Myometrial cell (primary cell): ENCODE measurements at places on chromosomes 12 and 14. TPM values are rescaled to one million over a fixed set of nuclear protein-coding genes. Genes with fewer than 3 reads are reported as not detected.

Gene MGST1
- total RNA-seq, result 307 and 319 TPM in 2 replicates

Gene FCF1
- total RNA-seq, result 21.0 and 34.0 TPM in 2 replicates

Gene TM9SF1
- 85.9 and 92.5 TPM in 2 replicates for total RNA-seq

Gene NEDD8
- 229 and 231 TPM in 2 replicates for total RNA-seq

Gene TAS2R43
- 0.35 TPM in 1 of 2 replicates, not detected in the other for total RNA-seq

Gene ULK1
- 4.0 and 9.4 TPM in 2 replicates for total RNA-seq

Gene SERPINA12
- total RNA-seq, result not detected in 2 replicates

Gene FAM90A1
- under 0.01 and 0.18 TPM in 2 replicates for total RNA-seq

Gene FAM186B
- total RNA-seq, result not detected in 2 replicates

Gene CYP46A1
- total RNA-seq, result not detected in 2 replicates

Gene ANKRD33
- not detected in 2 replicates for total RNA-seq

Gene INHBC
- total RNA-seq, result not detected in 2 replicates

Gene TXNRD1
- total RNA-seq, result 334 and 394 TPM in 2 replicates

Gene LPAR5
- 0.86 TPM in 1 of 2 replicates, not detected in the other for total RNA-seq

Gene DACT1
- 0.29 and 2.1 TPM in 2 replicates for total RNA-seq

Gene GRIN2B
- total RNA-seq, result not detected in 2 replicates

Gene KRT81
- total RNA-seq, result under 0.01 TPM in 1 of 2 replicates, not detected in the other

Gene CINP
- total RNA-seq, result 78.4 and 78.5 TPM in 2 replicates

Gene ZNF891
- total RNA-seq, result 0.29 and 0.35 TPM in 2 replicates

Gene CSRNP2
- 12.1 and 14.5 TPM in 2 replicates for total RNA-seq

Gene TNS2
- 80.5 and 88.8 TPM in 2 replicates for total RNA-seq

Gene BHLHE41
- total RNA-seq, result 2.6 and 3.0 TPM in 2 replicates

Gene CAPZA3
- not detected in 2 replicates for total RNA-seq

Gene SLC39A5
- total RNA-seq, result not detected in 2 replicates

Gene CCT2
- total RNA-seq, result 205 and 242 TPM in 2 replicates

Gene PIP4K2C
- 19.8 and 32.0 TPM in 2 replicates for total RNA-seq

Gene TPPP2
- not detected in 2 replicates for total RNA-seq

Gene NGB
- not detected in 2 replicates for total RNA-seq

Gene OAS1
- total RNA-seq, result 0.18 TPM in 1 of 2 replicates, not detected in the other

Gene PRKAB1
- total RNA-seq, result 10.6 and 14.1 TPM in 2 replicates

Gene ZFYVE26
- total RNA-seq, result 7.8 and 15.2 TPM in 2 replicates
